ENCODE measurements at places on chromosomes 12 and 14.

DNA sequence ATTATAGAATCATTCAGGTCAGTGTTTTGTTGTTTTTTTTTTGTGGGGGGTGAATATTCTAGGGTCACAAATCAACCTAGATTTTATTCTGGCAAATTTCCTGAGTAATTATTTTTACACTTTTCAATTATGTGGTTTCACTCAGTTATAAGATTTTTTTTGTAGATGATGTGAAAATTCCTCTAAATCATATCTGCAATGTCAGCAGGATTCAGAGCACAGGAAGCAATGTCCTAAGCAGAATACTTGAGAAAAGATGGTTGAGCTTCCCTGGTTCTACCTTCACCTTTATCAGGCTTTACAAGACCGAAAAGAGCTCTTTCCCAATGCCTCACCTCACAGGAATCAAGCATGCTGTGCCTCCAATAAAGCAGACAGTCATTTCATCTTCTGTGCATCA is 124.3 kb downstream of the SLC41A2 start:
- H3K36me3 ChIP-seq: no peaks in the 10 kb centered on the region
- no peak for DNase-seq
- H3K4me3 ChIP-seq: no peak overlapping the region
- no peak overlapping the region for H3K27ac ChIP-seq
- no peaks in the 10 kb centered on the region for H3K27me3 ChIP-seq
- H3K4me1 ChIP-seq: no peaks in the 10 kb centered on the region

- DNase-seq: no peak
- H3K27ac ChIP-seq: no peak overlapping the region
- H3K36me3 ChIP-seq: peaks cover 3% of the 10 kb centered on the region
- no peak overlapping the region for H3K4me3 ChIP-seq
- H3K27me3 ChIP-seq: no peaks in the 10 kb centered on the region
- peaks cover 9% of the 10 kb centered on the region for H3K4me1 ChIP-seq
These were observed 6.7 kb downstream of the TRMT5 start for GRCh38 chr14:60974090-60974651.

DNA sequence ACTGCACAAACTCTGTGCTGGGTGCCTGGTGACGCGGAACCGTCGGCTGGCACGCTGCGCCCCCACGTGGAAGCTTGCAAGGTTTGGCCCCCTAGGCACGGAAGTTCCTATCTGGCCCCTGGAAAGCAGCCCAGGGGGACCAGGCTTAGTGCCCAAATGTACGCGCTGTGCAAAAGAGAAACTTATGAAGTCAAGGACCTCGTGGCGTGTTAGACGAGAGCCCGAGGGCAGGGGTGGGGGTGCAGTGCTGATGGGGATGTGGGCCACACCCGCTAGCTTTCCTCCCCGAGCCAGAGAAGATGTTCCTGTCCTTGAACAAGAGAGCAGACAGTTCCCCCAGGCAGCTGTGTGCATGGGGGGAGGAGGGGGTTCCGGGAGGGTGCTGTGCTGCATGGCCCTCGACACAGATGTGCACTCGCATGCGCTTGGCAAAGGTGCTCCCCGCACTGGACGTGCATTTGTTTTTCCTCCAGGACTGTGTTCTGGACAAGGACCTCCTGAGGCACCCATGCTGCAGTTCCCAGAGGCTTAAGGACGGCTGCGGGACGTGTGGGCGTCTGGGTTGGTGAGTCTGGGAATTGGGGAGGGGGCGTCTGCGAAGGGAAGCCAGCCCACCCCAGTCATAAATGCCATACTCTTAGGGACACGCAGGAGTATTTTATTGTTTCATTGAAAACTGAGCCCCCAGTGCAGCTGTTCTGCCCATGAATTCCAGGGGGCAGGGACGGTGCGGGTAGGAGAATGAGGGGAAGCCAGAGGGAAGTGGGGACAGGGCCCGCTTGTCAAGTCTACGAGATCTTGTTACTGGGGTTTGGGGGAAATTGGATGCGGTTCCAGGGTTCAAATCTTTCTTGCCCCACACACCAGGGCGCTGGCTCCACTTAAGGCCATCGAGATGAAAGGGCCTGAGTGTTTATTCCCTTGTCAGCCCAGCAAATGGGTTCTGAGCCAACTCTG is 80.0 kb downstream of the NTF3 start:
- no peak overlapping the region for H3K27ac ChIP-seq
- H3K27me3 ChIP-seq: peaks cover 30% of the 10 kb centered on the region

DNA sequence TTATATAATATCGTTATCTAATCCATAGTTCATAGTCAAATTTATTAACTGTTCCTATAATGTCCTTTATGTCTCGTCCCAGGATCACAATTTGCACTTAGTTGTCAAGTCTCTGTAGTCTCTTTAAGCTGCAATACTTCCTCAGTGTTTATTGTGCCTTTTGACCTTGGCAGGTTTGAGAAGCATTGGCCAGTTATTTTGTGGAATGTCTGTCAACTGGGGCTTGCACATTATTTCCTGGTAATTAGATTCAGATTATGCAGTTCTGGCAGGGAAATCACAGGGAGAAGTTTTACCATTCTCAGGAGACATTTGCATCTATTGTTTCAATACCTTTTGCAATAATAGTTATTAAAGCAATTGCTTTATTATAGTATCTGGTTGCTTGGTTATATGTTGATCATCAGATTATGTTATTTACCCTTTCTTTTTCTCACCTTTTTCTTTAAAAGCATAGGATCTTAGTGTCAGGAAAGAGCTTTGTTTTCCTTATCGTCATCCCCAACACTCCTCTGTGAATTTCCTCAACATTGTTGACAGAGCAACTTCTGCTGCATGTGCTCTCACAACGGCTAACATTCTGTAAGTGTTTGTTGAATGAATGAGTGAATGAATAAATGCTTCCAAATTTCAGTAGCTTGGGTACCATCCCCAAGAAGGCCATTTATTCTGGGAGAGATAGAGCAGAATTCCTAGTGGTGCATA is 3.7 kb upstream of the ART4 start:
- H3K4me1 ChIP-seq: peaks cover 6% of the 10 kb centered on the region
- H3K4me3 ChIP-seq: no peak overlapping the region
- H3K27ac ChIP-seq: no peak overlapping the region

GRCh38 chr12:9796346-9796745 is 30.9 kb upstream of the KLRF1 start:
- no peaks in the 10 kb centered on the region for H3K36me3 ChIP-seq
- H3K27ac ChIP-seq: peak overlapping the region; percentile 30
- DNase-seq: no peak
- peak overlapping the region; percentile 39 for H3K4me3 ChIP-seq
- H3K4me1 ChIP-seq: peaks cover 38% of the 10 kb centered on the region

DNA sequence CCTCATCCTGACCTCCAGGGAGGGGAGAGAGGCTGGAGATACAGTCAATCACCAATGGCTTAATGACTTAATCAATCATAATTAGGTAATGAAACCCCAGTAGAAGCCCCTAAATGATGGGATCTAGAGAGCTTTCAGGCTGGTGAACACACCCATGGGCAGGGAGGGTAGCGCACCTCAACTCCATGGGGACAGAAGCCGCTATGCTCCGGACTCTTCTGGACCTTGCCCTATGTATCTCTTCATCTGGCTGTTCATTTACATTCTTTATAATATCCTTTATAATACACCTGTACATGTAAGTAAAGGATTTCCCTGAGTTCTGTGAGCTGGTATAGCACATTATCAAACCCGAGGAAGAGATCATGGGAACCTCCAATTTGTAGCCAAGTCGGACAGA is 205.9 kb downstream of the STXBP6 start:
- no peaks in the 10 kb centered on the region for H3K4me1 ChIP-seq
- peaks cover 53% of the 10 kb centered on the region for H3K27me3 ChIP-seq
- H3K36me3 ChIP-seq: no peaks in the 10 kb centered on the region
- H3K4me3 ChIP-seq: no peak overlapping the region

GRCh38 chr14:101579372-101580080 is 18.2 kb downstream of the DIO3 start:
- H3K27ac ChIP-seq: no peak overlapping the region
- no peaks in the 10 kb centered on the region for H3K36me3 ChIP-seq
- H3K4me3 ChIP-seq: no peak overlapping the region

- H3K36me3 ChIP-seq: no peaks in the 10 kb centered on the region
- DNase-seq: no peak
- H3K4me3 ChIP-seq: no peak overlapping the region
- H3K4me1 ChIP-seq: peaks cover 5% of the 10 kb centered on the region
These were observed 12.7 kb upstream of the DCP1B start for GRCh38 chr12:2016862-2017545.

GRCh38 chr14:60002819-60003492 is 83.0 kb downstream of the LRRC9 start:
- no peaks in the 10 kb centered on the region for H3K4me1 ChIP-seq
- no peak for DNase-seq
- H3K27me3 ChIP-seq: peaks cover 44% of the 10 kb centered on the region

- H3K36me3 ChIP-seq: peaks cover 7% of the 10 kb centered on the region
- H3K4me1 ChIP-seq: peaks cover 78% of the 10 kb centered on the region
- no peak overlapping the region for H3K27ac ChIP-seq
- no peaks in the 10 kb centered on the region for H3K27me3 ChIP-seq
- H3K4me3 ChIP-seq: peak overlapping the region; percentile 61
These were observed 4.8 kb downstream of the TOGARAM1 start for GRCh38 chr14:44966601-44967336.

DNA sequence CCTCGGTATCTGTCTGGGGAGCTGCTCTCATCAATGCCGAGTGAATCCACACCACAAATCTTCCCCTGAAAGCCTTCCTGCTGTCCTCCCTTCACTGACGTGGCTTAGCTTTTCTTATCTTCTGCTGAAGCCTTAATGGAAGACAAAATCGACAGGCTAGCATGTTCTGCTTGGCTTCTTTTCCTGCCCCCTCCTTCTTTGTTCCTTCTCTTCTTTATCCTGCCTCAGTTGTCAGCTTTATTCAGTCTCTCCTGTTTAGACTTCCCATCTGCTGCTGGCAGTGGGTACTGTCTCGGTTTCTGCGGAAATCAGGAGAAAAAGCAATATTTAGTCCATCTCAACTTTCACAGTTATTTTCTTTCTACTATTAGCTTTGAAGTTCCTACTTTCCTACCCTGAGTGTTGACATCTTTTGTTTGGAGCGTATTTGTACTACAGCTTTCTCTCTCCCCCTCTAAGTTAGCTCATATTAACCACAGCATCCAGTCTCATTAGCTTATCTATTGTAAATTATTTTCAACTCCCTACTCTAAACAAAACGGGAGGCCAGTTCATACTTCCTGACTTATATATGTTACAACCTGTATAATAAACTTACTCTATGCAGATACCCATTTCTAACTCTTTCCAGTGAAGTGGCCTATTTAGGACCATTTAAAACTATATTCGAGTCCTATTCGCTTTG is 226.0 kb downstream of the DACT1 start:
- no peaks in the 10 kb centered on the region for H3K36me3 ChIP-seq
- H3K27me3 ChIP-seq: peaks cover 8% of the 10 kb centered on the region
- DNase-seq: no peak
- H3K4me1 ChIP-seq: no peaks in the 10 kb centered on the region
- H3K4me3 ChIP-seq: no peak overlapping the region
- H3K27ac ChIP-seq: no peak overlapping the region

DNA sequence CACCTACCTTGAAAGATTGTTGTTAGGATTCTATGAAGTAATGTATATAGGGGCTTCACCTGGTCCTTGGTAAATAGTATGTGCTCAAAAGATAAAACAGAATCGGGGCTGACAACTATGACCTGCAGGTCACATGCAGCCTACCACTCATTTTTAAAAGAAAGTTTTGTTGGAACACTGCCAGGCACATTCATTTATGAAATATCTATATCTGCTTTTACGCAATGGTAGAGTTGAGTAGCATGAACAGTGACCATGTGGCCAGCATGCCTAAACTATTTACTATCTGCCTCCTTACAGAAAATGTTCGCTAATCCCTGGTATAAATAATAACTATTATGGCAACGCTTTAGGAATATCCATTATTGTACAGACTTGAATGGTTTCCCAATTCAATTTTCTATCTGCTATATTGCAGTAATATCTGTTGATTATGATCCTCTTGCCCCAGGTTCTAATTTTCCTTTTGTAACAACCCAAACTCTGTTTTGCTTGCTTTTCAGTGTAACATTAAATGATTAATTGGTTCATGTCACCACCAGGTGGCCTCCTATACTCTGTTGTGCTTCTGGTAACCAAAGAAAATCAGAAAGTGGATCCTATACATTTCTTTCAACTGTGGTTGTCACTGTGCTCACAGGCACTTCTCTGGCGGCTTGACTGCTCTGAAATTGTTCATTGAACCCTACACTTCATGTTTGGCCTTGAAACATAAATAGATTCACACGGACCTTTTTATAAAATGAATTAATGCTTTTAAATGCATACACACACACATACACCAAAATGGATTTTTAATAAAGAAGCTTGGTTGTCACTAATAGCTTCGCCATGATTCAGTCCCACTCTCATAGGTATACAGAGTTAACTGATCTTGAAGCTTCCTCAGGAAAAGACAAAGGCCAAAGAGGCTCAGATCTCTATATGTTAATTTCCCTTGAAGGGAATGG is 227.7 kb upstream of the NPAS3 start:
- no peak for DNase-seq
- no peaks in the 10 kb centered on the region for H3K27me3 ChIP-seq
- H3K36me3 ChIP-seq: no peaks in the 10 kb centered on the region
- no peak overlapping the region for H3K4me3 ChIP-seq
